Femur (tissue), 1 donor: ENCODE measurements at places on chromosomes 2 and 18.

GRCh38 chr2:96832754-96833507 lies 10.9 kb downstream of the ANKRD23 start:
- DNase-seq: peak; percentile 72

GRCh38 chr2:212409560-212409959 lies 129.0 kb downstream of the ERBB4 start:
- no peak for DNase-seq

- no peak for DNase-seq
Observed at GRCh38 chr18:10120622-10121021, 206.8 kb downstream of the VAPA start.

- DNase-seq: no peak
Observed at GRCh38 chr18:49721981-49722380, 91.4 kb downstream of the ACAA2 start.

GRCh38 chr2:161424394-161424769 lies 8.3 kb downstream of the TBR1 start:
- no peak for DNase-seq

- DNase-seq: no peak
Observed at GRCh38 chr2:121860033-121860757, 104.7 kb downstream of the TSN start.

- DNase-seq: no peak
Observed at GRCh38 chr18:57749604-57749970, 53.5 kb downstream of the ATP8B1 start.

- DNase-seq: no peak
Observed at GRCh38 chr2:60602828-60603532, 49.5 kb upstream of the BCL11A start.

DNA sequence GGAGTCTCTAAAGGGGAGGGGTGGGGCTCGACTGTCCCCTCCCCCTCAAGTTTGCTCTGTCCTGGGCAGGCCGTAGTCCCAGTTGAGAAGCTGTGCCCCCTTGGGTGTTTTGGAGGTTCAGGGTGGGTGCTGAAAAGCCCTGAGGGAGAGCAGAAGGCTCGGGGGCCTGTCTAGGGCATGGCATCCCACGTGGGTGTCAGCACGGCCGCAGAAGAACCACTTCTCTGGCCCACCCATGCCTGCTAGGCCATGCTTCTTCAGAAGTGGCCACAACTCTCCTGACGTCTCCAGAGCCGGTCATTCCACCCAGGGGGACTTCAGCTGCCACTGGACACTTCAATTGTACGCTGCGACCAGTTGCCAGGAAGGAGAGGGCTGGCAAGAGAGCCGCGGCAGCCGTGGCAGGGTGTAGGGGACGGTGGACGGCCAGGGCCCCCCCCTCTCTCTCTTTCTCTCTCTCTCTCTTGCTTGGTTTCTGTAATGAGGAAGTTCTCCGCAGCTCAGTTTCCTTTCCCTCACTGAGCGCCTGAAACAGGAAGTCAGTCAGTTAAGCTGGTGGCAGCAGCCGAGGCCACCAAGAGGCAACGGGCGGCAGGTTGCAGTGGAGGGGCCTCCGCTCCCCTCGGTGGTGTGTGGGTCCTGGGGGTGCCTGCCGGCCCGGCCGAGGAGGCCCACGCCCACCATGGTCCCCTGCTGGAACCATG lies at the start of gene INPP5D:
Gene INPP5D (plus strand): TSS at position 546 of the 704 bp plus-strand sequence. CDS start 137 bp downstream, at position 683.
- DNase-seq: peak; percentile 62

- DNase-seq: no peak
Observed at GRCh38 chr18:50642439-50642838, 82.6 kb downstream of the MAPK4 start.

DNA sequence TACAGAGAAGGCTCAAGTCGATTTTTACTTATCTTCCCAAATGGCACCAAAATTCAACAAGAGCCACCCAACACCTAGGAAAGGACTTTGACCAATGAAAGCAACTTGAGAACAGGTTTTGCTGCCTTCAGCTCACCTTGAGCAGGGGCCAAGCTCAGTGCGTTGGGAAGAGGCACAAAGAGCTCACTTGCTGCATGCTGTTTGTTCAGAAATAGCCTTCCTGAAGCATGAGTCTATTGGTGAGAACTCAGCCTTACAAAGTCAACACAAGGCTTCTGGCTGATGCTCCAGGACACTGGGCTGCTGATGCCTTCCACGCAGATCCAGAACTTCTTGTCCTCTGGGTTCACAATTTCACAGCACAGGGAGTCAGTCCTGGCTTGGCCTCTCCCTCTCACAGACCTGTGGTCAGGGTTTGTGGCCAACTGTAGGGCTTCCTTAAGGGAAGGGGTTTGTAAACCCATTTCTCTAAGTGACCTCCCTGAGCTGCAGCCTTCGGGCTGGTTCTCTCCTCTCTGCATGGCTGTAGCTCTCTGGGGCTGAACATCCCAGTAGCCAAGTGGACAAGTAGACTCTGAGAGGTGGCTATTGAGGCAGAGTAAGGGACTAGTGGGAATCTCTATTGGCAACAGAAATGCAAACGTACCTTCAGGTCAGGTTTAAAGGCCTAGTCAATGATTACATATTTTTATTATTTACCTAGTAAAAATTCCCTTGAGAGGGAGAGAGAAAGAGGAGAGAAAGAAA lies 124.7 kb upstream of the GATA6 start:
- no peak for DNase-seq

DNA sequence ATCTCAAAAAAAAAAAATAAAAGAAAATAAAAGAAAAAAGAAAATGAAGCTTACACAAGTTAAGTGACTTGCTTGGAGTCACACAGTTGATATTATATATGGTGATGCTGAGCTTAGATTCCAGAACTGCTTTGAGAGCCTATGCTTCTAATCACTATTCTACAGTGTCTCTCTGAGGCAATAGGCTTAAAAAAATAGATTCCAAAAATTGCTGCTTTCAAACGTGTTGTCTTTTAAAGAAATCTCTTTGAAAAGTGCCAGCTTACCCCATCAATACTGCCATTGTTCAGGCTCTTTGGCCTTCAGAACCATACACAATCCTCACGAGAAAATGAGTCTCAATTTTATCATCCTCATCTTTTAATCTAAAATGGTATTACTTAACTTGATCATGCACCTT lies 102.6 kb downstream of the CDK15 start:
- no peak for DNase-seq
